ENCODE measurements at places on chromosomes 3 and 15.

- peak; percentile 6 for DNase-seq
These were observed 51.0 kb upstream of the MKRN3 start for GRCh38 chr15:23514484-23514883.

DNA sequence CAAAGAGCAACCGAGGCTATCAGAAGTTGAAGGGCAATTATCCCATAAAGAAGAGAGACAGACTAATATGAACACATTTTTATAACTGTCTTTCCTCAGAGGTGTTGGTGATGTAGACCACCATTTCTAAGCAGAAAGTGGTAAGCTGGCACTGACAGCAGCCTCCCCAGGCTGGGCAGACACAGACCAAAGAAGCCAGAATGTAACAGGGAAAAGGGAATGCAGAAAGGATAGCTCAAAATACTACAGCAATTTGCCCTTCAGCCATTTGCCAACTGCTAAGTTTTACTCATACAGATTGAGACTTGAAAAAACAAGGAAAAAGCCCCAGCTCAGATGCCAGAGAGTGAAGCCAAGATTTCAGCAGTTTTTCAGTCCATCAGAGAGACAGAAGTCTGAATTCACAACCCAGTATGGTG lies 73.5 kb upstream of the ABI3BP start:
- no peak for DNase-seq

- DNase-seq: no peak
These were observed 2.8 kb downstream of the BCL2L10 start for GRCh38 chr15:52109559-52110451.

DNA sequence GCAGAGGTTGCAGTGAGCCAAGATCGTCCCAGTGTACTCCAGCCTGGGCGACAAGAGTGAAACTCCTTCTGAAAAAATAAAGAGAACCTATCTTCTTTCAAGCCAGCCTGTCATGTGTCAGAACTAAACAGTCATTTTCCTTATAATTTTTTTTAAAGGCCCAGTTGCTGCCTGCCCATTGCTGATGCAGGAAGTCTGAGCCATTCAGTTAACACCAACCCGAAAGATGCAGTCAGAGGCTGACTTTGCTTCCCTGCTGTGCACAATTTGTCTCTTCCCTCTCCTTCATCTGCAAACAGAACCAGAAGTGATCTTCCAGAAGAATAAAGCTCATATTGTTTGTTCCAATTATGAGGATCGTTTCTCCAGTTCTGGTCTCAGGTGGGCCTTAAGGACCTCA lies 220.6 kb downstream of the SLCO3A1 start:
- DNase-seq: no peak

GRCh38 chr3:78724859-78725258 lies 1042.9 kb downstream of the ROBO1 start:
- DNase-seq: no peak

DNA sequence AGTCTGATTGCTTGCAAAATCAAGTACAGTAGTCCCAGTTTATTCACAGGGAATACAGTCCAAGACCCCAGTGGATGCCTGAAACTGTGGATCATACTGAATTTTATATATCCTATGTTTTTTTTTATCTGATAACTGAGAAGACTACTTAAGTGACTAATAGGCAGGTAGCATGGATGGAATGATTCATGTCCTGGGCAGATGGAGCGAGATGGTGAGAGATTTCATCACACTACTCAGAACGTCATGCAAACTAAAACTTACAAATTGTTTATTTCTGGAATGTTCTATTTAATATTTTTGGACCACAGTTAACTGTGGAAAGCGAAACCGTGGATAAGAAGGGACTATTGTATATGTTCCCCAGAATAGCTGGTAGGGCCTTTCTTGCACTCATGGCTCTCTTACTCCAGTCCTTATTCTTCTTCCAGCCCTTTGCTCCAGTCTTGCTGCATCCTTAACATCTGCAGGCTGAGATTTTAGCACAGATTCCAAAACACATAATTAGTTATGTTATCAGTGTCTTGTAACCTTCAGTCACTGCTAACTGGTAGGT lies 290.0 kb downstream of the ADAMTSL3 start:
- no peak for DNase-seq

DNA sequence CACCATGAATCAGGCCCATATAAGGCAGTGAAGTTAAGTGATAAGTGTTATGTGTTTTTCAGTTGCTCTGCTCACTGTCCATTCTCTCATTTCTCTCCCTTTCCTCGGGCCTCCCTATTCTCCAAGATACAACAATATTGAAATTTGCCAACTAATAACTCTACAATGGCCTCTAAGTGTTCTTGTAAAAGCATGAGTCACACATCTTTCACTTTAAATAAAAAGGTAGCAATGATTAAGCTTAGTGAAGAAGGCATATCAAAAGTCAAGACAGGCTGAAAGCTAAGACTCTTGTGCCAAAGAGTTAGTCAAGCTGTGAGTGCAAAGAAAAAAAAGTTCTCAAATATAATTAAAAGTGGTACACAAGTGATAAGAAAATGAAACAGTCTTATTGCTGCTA lies 675.4 kb downstream of the OTOL1 start:
- DNase-seq: no peak

- no peak for DNase-seq
These were observed 91.5 kb upstream of the ATP2B2 start for GRCh38 chr3:10596746-10597448.

- no peak for DNase-seq
These were observed 214.8 kb upstream of the ARHGEF26 start for GRCh38 chr3:153906366-153906765.

GRCh38 chr15:37824717-37825382 lies 109.6 kb upstream of the TMCO5A start:
- DNase-seq: peak; percentile 17

GRCh38 chr3:151265166-151265565 lies 13.2 kb downstream of the P2RY14 start:
- DNase-seq: no peak

- peak; percentile 56 for DNase-seq
These were observed 19.2 kb downstream of the PXK start for GRCh38 chr3:58351920-58352319.

DNA sequence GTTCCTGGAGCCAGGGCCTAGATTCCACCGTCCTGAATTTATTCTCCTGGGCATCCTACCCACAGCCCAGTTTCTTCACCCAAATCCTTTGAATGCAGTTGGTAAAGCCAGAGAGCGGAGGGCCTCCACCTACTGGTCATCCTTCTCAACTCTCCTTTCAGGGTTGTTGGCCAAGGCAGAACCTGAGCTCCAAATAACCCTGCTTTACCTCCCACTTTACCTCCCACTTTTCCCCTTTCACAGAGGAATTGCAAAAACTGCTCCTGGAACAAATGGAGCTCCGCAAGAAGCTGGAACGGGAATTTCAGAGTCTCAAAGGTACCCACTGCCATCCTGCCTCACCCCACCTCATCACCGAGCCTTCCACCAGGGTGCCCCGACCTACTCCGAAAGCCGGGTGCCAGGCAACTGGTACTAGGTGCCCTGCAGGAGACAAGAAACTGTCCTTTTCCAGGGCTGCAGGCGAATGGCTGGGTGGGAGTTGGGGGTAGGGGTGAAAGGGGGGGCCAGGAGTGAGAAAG lies 6.8 kb downstream of the SKOR1 start:
- DNase-seq: no peak

DNA sequence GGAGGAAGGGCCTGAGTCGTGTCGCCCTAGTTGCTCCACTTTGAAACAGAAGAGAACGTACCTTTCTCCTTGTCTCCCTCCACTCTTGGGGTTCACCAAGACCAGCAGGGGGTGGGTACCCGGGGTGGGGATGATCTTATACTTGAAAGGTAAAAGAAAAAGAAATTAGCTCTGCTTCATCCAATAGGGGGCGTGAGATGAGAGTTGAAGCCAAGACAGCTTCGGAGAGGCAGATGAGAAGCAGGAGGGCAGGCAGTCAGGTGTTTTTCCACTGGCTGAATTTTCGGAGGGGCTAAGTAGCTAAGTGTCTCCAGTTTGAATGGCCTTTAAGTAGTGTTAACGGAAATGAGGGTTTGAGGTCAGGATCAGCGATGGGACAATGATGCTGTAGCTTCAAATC lies 100.4 kb downstream of the DGKG start:
- peak; percentile 22 for DNase-seq

- no peak for DNase-seq
These were observed 11.6 kb upstream of the TAFA4 start for GRCh38 chr3:68943753-68944500.

- no peak for DNase-seq
These were observed 96.4 kb upstream of the SNRPA1 start for GRCh38 chr15:101391431-101391830.

- DNase-seq: peak; percentile 82
These were observed 87.2 kb downstream of the TGFBR2 start for GRCh38 chr3:30693470-30694120.

- no peak for DNase-seq
These were observed 10.1 kb downstream of the PCOLCE2 start for GRCh38 chr3:142878649-142879300.

- no peak for DNase-seq
These were observed 17.2 kb upstream of the PRICKLE2 start for GRCh38 chr3:64242435-64242834.
